ENCODE measurements at places on chromosomes 6 and 20.
A peak's percentile ranks its signal among the peaks of the same experiment; 100 is the strongest.

DNA sequence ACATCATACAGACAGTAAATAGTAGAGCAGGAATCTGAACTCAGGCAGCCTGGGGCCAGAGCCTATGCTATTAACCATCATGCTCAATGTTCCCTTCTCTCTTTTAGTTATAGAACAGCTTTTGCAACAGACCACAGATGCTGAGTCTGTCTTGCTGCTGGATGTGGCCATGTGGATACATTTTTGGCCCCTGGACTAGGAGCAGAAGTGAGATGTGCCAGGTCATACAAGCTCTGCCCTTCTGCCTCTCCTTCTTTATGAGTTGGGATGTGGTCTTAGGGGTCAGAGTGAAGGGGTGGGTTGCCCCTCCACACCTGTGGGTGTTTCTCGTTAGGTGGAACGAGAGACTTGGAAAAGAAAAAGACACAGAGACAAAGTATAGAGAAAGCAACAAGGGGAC, 14.6 kb upstream of the AARS2 start:
- no peak for DNase-seq

- no peak for DNase-seq
Observed at GRCh38 chr20:37228082-37228481, 33.5 kb downstream of the GHRH start.

DNA sequence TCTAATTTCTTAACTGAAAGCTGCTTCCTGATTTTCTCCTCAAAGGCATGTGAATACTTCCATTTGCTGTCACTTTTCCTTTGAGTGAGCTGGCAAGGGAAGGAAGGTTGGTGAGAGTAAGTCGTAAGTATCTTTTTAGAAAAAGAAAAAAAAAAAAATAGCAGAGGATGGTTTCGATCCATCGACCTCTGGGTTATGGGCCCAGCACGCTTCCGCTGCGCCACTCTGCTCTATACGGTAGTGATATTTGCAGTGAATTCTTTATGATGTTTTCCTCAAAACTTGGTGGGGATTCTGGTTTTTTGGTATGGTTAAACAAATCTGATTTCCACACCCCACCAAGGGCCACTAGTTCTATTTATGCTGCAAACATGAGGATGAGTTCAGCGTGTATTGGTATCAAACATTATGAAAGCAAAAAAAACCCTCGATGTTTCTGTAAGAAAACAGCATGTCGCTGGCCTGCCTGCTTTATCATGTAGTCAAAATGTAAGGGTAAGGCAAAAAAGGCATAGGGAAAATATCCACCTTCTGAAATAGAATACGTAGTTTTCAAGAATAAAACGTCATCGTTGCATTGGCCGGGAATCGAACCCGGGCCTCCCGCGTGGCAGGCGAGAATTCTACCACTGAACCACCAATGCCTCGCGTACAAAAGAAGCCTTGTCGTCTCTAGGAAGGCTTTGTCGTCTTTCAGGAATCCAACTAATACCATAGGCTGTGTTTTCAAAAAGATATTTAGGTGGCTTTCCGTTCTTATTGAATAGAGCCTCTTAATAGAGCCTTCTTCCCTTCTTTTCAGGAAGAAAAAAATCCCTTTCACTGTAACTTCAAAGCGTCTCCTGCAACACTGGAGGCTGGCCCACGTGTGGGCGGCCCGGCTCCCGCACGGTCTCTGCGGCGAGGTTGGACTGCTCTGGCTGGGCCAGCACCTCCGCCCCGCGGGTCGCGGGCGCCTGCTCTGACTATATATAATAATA, 9.6 kb downstream of the OR2B2 start:
- peak; percentile 77 for DNase-seq

DNA sequence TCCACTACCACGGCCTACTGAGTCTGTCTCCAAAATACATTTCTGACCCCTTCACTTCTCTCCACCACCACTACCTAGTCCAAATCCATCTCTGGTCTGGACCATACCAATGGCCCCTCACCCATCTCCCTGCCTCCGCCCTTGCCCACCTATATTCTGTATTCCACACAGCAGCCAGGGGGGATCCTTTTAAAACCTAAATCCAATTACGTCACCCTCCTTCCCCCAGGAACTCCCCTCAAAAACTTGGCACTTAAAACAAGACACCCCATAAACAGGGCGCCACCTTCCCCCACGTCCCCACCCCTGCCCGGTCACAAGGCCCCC, 680 bp downstream of the PDRG1 start:
- no peak for DNase-seq

All from stimulated activated CD8-positive, alpha-beta memory T cell treated with anti-CD3 and anti-CD28 coated beads, Interleukin-12 subunit alpha, Interleukin-12 subunit beta, amount 100 ng/mL, for 4 hours (primary cell).